ENCODE measurements at places on chromosomes 11 and 22.
A peak's percentile ranks its signal among the peaks of the same experiment; 100 is the strongest.

GRCh38 chr22:50271519-50271970 lies 1.4 kb upstream of the MAPK11 start:
- DNase-seq, result peak; percentile 74

GRCh38 chr22:49099496-49100124 lies 728.1 kb downstream of the BRD1 start:
- no peak for DNase-seq

DNA sequence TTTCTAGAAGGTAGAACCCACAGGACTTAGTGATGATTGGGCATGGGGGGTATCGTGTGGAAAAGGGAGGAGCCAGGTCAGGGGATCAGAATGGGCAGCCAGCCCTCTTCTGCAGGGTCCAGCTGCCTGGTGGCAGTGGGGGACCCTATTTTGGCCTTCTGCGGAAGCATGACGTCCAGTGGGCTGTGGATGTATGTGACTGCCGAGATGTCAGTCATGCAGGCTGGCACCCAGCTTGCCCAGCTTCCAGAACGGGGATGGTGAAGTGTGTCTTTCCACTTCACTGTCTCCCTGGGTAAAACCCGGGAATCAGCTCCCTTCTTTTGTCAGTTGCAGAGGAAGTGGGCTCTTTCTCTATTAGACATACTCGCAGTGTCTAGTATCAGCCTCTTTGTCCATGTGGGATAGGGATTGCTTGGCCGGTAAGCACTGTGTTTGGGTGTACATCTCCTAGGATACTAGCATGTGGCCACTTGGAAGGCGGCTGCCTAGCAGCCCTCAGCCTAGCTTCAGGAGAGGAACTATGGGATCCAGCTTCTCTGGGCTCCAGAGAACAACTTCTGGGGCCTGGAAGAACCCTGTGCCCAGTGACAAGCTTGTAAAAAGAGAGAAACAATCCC lies 51.4 kb downstream of the GRIK4 start:
- no peak for DNase-seq

DNA sequence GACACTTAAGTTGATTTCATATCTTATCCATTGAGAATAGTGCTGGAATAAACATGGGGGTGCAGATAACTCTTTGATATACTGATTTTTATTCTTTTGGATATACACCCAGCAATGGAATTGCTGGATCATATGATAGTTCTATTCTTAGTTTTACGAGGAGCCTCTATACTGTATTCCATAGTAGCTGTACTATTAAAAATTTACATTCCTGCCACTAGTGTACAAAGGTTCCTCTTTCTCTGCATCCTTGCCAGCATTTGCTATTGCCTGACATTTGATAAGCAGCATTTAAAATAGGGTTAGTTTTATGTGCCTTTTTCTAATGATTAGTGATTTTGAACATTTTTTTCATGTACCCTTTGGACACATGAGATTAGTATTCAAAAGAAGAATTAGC lies 554.2 kb downstream of the JRKL start:
- no peak for DNase-seq

DNA sequence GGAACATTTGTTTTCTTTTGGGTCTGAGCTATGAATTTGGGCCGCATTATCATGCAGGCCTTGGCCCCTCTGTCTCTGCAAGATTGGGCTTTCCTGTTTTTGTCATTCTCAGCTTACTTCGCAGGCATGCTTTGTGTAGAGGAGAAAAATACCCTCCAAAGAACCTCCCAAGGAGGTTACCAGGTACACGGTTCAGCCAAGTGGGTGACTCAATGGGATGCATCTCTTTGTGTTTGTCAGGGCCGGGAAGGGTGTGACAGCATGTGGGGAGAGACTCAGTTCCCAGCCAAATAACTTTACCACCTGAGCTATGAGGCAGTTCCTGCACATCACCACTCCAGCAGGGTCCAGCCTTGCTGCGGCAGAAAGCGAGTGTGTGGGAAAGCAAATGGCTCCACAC lies 47.8 kb upstream of the CLDN5 start:
- no peak for DNase-seq

DNA sequence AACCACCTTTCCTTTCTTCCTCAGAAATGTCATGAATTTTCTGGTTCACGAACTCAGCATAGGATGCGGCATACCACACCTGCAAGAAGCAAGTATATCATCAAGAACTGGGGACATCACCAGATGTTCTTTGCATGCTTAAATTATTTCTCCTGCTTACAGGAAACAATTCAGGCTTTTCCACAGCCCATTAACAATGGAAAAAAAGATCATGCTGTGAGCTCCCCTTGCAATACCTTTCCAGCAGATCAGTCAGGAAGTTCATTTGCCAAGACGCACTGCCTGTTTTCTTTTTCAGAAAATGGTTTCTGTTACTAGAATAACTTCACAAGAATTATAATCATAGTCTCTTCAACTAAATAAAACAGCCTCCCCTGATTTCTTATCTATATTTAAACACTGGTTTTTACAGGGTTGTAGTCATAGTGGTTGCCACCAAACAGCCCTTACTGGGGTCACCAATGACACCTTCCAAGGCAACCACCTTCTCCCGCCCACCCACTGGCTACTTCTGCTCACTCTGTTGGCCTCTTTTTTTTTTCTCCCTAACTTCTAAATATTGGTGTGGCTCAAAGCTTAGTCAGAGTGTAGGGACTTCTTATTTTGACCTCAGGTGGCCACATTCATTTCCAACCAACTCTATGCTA lies 42.3 kb upstream of the NFRKB start:
- no peak for DNase-seq

DNA sequence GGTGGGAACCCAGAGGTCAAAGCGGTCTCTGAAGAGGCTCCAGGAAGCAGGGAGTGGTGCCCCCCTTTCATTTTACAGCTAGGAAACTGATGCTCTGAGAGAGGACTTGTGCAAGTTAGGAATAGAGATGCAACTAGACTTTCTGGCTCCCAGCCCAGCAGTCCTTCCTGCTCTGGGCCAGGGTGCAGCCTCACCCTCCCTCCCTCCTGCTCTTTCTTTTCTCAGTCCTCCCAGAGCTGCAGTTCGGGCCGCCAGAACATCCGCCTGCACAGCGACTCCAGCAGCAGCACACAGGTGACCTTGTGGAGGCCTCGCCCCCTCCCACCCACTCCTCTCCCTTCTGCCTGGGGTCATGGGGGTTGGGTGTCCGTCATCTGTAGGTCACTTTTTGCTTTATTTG lies 51.5 kb downstream of the LHFPL7 start:
- DNase-seq, result no peak

GRCh38 chr11:19652623-19653375 lies 59.8 kb upstream of the NAV2 start:
- DNase-seq, result no peak

GRCh38 chr11:92167571-92167970 lies 57.0 kb upstream of the FAT3 start:
- DNase-seq, result no peak

DNA sequence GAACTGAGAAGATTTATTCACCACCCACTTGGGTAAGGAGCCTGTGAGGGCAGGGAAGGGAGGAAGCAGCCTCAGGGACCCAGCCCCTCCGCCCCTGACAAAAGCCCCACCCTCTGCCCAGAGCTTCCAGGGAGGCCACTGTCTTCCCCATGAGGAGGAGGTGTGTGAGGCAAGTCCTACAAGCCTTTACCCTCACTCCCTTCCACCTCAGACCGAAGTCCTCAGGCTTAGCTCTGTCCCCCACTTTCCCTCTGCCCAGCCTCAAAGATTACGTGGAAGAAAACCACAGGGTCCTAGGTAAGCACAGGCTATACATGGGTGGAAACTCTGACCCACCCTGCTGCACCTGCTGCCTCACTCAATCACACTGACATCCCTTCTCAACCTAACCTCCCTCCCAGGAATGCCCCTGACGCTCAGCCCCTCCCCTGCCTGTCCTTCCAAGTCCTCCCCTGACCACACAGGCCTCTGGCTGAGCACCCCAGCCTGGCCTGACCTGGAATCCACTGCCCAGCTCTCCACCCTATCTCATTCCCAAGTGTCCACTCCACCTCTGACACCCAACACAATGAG lies 3.6 kb upstream of the ARAP1 start:
- no peak for DNase-seq

- DNase-seq, result no peak
Observed at GRCh38 chr11:83061883-83062282, 9.8 kb downstream of the RAB30 start.

DNA sequence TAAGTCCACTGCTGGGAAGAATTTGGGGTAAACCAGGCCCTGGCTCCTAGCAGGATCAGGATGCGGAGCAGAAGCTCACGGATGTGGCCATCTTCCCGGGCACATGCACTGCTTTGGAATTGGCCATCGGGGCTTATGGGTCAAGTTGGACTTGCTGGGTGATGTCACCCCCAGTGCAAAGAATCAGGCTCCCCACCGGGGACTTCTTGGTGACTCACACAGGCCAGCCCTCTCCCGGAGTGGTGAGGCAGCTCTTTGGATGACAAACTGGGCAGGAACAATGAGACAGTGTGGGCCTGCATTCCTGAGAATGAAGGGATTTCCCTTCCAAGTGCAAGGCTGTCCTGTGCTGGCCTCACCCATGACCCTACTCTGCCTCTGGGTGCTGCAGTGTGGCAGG lies 128.8 kb upstream of the ANO1 start:
- DNase-seq, result no peak

GRCh38 chr11:2248762-2249161 lies 21.6 kb downstream of the ASCL2 start:
- DNase-seq, result no peak

- no peak for DNase-seq
Observed at GRCh38 chr11:68973219-68973618, 7.6 kb downstream of the MRGPRD start.

DNA sequence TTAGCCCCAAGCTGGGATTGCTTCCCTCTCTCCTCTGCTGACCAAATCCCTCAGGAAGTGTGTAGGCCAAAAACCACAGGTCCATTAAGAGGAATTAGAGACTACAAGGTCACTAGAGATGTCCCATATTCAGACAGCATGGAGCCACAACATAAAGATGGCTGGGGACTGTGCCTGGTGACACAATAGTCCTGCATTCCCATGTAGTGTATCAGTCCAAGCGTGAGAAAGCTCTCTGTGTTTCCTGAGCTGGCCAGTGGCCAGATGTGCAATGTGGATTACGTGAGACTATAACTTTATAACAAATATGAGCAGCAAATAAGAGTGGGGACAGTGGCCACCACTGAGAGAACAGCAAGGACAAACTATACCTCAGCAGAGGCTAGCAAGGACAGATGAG lies 7.6 kb upstream of the MS4A10 start:
- DNase-seq, result no peak

DNA sequence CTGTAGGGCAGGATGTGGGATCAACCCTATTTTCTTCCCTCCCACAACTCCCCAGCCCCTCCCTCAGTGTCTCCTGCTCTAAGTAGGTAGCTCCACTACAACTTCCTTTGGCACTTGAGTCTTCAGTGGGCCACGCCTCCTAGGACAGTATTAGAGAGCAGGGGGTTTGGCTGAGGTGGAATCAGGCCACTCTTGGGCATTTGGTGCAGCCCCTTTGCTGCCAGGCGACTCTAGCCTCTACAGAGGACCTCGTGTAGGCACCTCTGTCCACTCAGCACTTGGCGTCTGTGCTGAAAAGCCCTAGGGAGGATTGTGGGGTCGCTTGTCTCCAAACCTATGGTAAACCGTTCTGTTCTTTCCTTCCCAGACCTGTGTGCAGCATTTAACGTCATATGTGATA lies 2.7 kb downstream of the FADD start:
- peak; percentile 37 for DNase-seq

- DNase-seq, result no peak
Observed at GRCh38 chr11:67317888-67318555, 14.7 kb downstream of the SSH3 start.

GRCh38 chr11:93655581-93656255 lies 5.8 kb upstream of the CEP295 start:
- no peak for DNase-seq

DNA sequence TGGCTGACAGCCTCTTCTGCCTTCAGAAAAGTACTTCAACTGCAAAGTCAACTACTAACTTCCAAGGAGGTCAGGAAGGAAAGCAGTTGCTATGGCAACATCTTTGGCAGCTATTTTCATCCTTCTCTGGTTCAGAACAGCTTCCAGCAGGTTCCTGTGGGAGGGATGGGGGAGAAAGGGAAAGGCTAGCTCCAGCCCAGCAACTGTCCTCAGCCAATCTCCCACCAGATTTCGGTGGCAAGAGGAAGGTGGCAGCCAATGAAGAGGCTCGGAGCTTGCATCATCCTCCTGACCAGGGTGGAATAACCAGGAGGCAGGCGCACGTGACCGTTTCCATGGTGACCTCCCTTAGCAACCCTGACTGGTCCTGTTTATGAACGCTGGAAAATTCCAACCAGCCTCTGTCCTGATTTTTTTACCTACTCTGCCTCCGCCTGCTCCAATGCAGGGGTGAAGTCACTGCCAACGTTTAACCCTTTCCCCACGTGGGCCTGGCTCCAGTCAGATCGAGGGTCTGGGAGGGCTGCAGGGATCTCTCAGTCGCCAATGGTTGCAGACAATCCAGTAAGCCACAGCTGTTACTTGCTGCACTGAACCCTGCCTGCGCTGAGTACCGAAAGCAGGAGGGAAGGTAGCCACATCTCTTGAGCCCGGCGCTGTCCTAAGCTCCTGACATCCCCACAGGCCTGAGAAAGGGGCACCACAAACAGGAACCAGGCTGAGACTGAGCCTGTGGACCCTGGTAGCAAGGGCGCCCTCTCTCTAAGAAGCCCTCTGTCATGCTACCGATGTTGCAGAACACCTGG lies 11.2 kb upstream of the MALAT1 start:
- DNase-seq, result peak; percentile 44

DNA sequence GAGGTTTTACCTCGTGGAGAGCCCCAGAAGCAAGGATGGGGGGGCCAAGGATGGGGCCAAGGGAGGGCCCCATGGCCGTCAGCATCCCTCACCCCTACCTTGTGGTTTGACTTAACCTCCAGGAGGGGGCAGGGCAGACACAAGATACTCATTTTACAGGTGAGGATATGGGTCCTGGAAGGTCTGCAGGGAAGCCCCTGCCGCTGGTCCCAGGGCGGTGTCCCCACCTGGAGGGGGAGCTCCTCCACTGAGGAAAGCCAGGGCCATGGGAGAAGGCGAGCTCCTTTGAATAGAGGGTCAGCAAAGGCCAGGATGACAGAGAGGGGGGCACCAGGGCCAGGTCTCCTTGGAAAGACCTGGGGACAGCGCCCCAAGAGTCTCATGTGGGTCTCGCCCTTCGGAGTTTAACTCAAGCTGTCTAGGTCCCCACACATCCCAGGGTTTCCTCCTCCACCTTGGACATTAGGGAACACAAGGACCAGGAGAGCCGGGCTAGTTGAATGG lies 5.9 kb upstream of the ADORA2A start:
- DNase-seq, result peak; percentile 58

Measured in activated naive CD4-positive, alpha-beta T cell treated with anti-CD3 and anti-CD28 coated beads, Interleukin-2, amount 10 ng/mL, durations not matched to agents 7 days and 5 days (primary cell).